Foreskin keratinocyte (primary cell): ENCODE measurements at places on chromosomes 2 and 18. TPM values are rescaled to one million over a fixed set of nuclear protein-coding genes. Genes with fewer than 3 reads are reported as not detected.

DNA sequence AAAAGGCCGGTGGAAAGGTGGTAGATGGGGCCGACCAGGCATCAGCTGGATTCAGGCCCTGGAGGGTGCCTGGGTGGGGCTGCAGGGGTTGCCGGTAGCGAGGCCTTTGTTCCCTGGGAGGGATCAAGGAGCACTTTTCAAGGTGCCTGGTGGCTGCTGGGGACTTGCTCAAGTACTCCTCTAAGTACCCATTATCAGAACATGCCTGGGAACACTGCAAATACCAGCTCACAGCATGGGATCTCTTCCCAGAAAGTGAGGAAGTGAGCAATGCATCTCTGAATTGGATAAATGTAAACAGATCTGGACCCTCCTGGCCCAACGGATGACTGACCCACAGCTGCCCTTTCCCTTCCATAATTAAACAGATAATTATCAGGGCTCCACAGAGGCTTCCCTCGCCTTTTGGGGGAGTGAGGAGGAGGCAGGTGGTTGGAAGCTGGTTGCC lies 210.5 kb downstream of the SH3RF3 start:
- DNase-seq, result no peak

DNA sequence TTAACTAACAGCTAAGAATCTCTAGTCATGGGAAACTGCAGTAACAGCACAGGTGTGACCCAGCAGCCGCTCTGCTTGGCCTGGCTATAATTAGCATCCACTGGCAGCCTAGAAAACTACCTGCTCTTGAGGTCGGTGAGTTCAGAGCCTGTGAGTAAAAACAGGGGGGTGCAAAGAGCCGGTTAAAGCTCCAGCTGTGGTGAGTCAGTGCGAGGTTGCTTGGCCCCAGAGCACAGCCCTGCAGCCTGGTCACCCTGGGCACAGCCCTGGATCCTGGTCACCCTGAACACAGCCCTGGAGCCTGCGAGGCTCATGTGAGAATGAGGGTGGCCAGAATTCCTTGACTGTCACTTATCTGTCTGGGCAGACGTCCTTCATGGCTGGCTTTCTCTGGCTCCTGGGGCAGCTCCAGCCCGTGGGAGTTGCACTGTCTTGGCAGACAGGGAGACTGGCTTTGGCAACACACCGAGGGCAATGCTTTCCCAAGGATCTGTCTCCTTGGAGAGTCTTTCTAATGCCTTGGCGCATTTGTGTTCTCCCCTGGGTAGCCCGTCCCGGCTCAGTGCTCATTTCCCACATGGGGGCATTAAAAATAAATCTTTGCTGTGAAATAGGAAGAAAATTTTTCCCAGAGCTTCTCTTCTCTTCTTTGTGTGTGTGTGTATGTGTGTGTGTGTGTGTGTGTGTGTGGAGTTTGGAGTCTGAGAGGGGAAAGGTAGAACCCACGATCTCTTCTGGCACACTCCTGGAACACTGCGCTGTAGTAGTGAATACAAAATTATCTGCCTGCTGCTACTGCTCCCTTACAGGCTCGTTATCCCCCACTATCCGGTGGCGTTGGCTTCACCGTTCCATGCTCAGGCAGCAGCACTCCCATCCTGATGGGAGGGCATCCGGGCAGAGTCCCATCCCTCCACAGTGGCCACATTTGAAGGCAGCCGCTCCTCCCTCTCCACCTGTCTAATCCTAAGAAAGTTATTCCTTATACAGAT lies 250.2 kb upstream of the MEX3C start:
- peak; percentile 30 for DNase-seq

DNA sequence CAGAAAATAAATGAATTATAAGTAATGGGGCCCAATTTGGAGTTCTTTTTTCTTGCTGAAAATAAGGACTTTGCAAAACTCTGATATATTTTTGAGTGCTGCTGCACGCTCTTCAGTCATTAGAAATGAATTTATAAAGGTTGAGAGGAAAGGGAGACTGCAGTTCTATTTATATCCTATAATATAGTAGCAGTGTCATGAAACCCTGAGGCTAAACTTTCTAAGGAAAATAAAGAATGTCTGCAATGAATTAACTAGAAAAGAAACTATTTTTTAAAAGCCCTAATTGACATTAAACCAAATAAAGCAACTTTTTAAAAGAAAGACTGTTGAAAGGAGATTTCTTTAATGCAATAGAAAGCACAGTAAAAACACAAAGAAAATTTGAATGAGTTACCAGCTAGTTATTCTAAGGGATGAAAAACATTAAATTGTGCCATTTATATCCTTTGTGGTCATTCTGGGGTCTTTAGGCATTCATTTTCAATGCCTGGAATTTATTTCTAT lies 1072.8 kb upstream of the TMEFF2 start:
- no peak for DNase-seq

Gene SLC40A1
- 0.04 and 0.07 TPM in 2 replicates for total RNA-seq

GRCh38 chr18:56649996-56650395 lies 1.2 kb upstream of the WDR7 start:
- no peak for DNase-seq

Gene RASGRP3
- 0.25 and 0.61 TPM in 2 replicates for total RNA-seq

Gene FIGN
- 3.3 and 4.4 TPM in 2 replicates for total RNA-seq

- DNase-seq, result no peak
These were observed 46.7 kb downstream of the INO80C start for GRCh38 chr18:35451032-35451431.

- DNase-seq, result peak; percentile 49
These were observed at the start of gene MSL3B for GRCh38 chr2:233867993-233868532. TSS of gene MSL3B (minus strand) at chr2:233868386.

DNA sequence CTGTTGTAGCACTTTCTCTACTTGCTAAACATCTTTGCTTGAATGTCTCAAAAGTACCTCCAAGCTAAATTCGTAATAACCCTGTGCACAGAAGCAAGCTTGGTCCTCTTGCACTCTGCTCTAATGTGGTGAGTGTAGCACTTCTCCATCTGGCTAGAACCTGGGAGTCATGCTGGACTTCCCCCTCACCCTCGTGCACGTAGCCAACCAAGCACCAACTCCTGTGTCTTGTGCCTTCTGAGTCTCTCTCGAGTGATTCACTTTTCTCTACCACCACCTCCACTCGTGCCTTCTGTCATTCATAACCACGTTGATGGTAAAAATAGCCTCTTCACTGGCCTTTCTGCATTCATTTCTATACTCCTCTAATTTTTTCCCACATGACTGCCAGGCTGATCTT lies 91.9 kb upstream of the KCNE4 start:
- DNase-seq, result peak; percentile 30

- no peak for DNase-seq
These were observed 65.9 kb downstream of the XDH start for GRCh38 chr2:31348618-31349017.

DNA sequence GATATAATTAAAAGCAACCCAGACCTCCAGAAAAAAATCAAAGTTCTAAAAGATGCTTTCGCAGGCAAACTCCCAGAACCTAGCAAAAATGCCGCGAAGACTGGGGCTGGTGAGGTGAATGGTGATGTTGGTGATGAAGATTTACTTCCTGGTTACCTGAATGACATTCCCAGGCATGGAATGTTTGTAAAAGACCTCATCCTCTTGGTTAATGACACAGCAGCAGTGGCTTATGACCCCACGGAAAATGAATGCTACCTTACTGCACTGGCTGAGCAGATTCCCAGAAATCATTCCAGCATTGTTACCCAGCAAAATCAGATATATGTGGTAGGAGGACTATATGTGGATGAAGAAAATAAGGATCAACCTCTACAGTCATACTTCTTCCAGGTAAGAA lies 994 bp downstream of the KLHL41 start:
- DNase-seq, result no peak

DNA sequence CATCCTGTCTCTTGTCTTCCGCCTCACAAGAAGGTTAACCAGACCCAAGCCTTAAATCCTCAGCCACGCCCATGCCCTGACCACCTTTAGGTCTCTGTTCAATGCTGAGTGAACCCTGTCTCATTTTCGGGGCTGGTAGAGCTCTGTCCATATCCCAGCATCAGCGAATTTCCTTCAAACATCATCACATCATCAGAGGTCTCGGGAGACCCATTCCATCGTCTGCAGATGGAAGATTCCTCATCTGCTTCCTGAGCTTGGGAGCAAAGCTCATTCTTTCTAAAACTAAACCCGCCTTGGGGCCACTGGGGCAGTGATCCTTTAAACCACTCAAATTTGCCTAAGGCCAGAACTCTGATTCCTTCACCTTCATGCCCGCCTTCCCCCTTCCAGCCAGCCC lies 173.7 kb downstream of the TTC32 start:
- DNase-seq, result no peak

DNA sequence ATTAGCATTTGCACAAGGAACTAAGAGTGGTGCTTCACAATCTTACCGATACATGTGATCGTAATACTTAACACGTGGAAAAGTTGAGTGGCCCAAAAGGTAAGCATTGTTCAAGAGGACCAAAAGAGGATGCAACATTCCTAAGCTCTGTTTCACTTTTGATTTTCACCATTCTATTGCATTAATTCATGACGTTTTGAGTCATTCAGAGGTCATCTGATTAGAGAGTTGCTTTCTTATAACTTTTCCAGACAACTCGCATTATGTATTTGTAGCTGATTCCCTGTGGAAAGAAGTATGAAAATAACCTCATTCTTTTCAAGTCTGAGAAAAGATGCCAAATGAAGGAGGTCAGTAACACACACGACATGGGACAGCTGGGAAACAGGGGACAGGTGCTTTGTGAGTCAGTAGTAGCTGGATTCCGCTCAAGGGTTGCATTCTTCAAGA lies 344.4 kb downstream of the RND3 start:
- peak; percentile 95 for DNase-seq

Gene CHRNG
- total RNA-seq, result not detected in 2 replicates

DNA sequence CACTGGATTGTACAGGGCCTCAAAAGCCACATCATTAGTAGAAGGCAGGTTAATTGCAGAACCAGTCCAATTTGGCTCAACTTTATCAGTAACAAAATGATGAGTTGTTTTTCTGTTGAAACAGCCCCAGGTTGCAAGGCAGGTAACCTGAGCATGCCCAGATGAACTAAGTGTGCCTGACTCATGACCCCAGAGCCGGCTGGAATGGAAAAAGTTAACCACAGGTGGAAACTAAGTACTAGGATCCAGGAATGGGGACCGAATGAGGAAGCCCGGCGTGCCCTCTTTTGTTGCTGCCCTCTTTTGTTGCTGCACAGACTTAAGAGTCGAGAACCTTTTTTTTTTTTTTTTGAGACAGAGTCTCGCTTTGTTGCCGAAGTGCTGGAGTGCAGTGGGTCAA lies 79.5 kb upstream of the YWHAQ start:
- DNase-seq, result peak; percentile 63

- no peak for DNase-seq
These were observed 243.8 kb upstream of the CHST9 start for GRCh38 chr18:27428716-27429475.

DNA sequence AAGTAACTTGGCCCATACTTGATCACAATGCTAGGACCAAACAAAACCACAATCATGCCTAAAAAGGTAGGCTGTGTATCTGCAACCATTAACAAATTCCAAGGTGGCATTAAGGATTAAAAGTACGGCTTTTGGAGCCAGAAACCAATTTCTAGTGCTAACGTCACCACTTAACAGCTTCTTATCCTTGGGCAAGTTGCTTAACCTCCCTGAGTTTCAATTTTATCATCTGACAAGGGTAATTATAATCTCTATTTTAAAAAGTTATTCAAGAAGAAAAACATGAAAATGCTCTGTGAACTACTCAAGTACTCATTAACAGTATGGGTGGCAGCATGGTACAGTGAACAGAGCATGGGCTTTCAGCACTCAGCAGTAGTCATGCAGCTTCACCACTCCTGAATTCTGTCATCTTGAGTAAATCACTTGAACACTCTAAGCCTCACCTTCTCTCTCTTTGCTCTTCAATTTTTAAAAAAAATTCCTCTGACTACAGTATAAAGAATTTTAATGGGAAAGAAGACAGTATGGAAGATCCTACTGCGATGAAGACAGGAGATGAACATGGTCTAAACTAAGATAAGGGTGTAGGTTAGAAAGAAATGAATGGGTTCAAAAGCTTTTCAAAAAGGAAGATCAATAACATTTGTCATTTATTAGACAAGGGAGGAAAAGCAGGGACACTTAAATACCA lies 69.2 kb downstream of the SS18 start:
- DNase-seq, result no peak

DNA sequence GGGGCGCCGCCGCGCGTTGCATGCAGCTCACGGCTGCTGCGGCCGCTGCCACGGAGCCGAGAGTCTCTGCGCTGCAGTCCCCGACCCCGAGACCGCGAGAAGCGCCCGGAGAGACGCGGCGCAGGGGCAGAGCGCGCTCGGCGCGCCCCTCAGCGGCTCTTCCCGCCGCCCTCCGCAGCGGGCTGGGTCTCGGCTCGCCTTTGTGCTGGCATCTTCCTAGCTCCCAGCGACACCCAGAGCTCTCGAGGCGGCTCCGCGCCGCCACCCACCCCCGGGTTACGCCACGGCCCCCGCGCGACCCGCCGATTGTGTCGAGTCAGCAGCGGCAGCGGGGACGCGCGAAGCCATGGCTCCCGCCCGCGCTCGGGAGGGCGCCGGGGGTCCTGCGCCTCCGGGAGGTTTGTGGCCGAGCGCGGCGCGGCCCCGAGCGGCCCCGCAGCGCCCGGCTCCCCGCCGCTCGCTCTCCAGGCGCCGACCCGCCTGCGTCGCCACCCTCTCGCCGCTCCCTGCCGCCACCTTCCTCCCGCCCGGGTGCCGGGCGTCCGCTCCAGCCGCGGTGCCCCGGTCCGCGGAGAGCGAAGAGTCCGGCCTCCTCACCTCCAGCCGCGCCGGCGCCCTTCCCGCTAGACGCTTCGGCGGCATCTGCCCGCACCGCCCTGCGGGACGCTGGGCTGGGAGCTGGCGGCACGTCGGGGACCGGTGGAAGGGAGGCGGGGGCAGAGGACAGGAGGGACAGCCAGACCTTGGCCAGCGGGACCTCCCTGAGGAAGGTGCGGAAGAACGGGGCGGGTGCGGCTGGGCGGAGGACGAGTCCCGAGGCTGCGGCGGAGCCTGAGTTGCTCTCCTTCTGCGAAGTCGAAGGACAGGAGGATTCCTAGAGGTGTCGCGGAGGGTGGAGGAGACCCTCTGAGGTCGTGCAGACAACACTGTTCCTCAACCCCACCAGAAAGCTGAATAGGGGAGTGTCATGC lies 46.3 kb upstream of the CCDC150 start:
- DNase-seq, result no peak

Gene IL36RN
- 0.67 and 0.88 TPM in 2 replicates for total RNA-seq

DNA sequence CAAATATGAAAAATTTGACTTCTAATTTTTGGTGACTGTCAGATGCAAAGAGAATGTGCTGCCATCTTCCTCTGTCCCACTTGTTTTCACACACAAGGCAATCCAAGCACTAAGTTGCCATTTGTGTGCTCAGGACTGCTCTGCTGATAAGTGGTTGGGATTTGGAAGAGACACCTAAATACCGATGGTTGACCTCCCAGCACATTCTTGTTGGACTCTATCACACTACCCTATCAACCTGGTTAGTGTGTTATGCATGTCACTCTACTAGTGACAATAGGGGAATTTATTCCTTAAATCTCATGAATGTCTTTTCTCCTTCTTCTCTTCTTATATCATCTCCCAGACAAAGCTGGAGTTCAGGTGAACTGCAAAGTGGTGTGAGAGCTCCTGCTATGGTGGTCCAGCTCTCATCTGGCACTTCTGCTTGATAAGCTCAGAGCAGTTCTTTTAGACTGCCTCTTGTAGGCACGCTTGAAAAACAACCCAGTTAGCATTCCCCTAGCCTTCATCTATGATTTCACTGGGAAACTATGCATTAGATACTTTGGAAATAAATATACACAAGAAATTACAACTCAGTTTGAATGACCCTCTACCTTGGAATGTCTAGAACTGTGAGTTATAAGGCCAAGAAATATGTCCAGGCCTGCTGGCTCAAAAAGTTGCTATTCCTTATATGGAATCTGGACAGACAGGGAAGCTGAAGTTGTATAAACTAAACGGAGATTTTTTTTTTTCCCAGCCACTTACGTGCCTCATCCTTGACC lies 404.8 kb downstream of the MEIS1 start:
- DNase-seq, result peak; percentile 99

Gene SERPINB4
- 0.07 TPM in 1 of 2 replicates, not detected in the other for total RNA-seq
